ENCODE measurements at places on chromosomes 3 and 15.

DNA sequence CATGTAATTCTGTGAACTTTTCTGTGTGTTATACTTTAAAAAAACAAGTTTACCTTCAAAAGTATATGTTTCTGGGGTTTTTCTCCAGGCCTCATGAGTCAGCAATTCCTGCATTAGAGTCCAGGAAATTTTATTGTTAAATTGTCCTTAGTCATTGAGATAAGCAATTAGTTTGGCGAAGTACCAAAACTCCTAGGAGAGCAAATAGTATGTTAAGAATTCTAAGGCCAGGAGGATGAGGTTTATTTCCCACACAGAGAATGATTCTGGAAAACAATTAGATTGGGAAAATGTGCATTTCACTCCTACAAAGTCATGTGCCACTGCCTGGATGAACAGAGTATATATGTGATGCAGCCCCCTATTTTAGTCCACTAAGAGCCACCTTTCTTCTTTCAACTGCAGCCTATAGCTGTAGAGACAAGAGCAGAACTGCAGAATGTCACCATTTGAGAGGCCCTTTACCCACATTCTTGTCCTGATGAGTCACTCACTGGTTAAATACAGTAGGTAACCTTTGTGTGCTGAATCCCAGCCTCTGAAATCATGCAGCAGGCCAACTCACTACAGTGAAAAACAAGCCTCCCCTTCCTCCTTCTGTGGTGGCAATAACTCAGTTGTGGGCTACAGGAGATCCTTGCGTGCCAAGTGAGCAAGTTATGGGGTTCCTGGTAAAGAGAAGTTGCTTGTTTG is 452.8 kb upstream of the THBS1 start:
- DNase-seq = no peak

DNA sequence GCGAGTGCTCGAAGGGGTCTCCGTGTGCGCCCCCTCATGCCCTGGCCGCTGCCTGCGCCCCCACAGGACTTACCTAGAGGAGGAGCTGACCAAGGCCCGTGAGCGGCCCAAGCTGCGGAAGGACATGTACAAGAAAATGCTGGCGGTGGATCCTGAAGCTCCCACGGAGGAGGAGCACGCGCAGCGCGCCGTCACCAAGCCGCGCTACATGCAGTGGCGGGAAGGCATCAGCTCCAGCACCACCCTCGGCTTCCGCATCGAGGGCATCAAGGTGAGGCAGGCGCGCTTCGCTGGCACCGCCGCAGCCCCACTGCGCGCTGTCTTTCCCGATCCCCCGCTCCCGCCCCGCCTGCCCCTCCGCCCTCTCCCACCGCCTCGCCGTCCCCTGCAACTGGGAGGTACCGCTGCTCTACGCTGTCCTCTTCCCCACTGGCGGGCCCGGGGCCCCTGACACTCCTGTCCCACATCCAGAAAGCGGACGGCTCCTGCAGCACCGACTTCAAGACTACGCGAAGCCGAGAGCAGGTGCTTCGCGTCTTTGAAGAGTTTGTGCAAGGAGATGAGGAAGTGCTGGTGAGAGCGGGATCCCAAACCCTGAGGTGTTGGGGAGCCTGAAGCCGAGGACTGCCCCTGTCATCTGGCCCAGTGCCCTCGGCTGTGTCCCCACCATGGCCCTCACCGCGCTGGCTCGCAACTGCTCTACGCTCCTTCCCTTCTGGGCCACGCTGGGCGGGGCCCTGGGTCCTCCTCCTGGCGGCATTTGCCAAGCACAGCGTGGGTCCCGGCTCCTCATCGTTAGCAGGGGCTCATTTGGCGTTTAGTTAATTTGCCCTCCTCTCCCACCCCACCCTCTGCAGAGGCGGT is 8.5 kb downstream of the ITPKA start:
- no peak for DNase-seq

- no peak for DNase-seq
Measured at GRCh38 chr3:37887824-37888223, 26.1 kb downstream of the CTDSPL start.

- DNase-seq = no peak
Measured at GRCh38 chr15:56222302-56222701, 21.4 kb downstream of the RFX7 start.

DNA sequence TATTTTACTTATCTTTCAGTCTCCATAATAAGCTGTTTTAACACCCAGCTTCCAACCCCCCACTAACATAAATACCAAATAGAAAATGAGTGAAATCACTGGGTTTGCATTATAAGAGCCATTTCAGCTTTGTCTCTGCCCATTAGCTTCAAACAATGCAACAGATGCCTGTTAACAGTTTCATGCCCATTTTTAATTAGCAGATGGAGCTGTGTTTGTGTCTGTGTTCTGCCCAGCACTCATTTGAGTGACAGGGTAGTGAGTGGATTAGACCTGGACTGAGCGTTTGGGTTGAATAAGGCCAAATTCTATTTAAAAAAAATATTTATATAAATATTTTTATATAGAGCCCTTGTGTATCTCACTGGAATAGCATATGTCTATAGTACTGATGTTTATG is 7.4 kb downstream of the RAB8B start:
- DNase-seq = no peak

GRCh38 chr3:55166576-55167555 is 239.0 kb upstream of the LRTM1 start:
- DNase-seq = no peak

GRCh38 chr3:110126065-110126464 is 788.7 kb upstream of the DPPA4 start:
- DNase-seq = no peak

- DNase-seq = no peak
Measured at GRCh38 chr3:155941354-155941753, 70.9 kb downstream of the GMPS start.

GRCh38 chr15:29043736-29044502 is 158.1 kb downstream of the APBA2 start:
- DNase-seq = no peak

DNA sequence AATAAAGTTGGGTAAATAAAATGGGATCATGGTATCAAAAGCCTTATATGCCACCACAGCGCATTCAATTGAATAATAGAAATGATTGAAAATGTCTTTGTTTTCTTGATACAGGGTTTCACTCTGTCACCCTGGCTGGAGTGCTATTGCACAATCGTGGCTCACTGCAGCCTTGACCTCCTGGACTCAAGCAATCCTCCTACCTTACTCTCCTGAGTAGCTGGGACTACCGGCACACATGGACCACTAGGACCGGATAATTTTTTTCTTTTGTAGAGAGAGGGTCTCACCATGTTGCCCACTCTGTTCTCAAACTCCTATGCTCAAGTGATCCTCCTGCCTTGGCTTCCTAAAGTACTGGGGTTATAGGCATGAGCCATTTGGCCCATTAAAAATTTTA is 33.8 kb upstream of the BBX start:
- DNase-seq = no peak
